ENCODE measurements at places on chromosomes 1 and 21.

DNA sequence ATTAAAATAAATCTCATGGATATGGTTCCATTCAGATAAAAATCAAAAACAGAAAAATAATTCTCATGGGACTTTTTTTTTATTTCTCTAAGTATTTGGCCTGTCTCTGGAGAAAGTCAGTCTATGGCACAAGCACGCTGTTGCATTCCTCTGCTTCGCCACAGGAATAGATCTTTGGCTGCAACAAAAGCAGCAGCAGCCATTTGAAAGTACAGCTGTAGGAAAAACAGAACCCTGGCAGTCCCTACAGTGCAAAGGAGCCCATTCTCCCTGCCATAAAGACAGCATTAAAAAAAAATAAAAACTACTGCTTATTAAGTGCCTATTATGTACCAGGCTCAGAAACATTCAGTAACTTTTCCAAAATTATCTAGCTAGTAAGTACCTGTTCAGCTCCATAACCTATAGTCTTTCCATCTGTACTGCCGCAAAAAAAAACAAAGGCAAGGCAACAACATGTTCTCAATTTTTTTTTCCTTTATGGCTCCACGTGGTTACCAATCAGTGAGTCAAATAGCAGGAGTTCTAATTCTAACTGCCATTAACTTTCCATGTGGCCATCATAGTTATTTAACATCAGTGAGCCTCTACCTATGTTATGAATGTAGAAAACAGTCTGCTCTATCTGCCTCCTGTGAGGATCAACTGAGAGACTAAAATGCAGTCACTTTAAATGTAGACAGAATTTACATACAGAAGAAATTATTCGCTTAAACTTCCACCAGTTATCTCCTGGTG, 22.7 kb downstream of the SLC35D1 start:
- no peak for DNase-seq

- no peak for DNase-seq
Observed at GRCh38 chr21:42739061-42739931, 85.9 kb downstream of the PDE9A start.

DNA sequence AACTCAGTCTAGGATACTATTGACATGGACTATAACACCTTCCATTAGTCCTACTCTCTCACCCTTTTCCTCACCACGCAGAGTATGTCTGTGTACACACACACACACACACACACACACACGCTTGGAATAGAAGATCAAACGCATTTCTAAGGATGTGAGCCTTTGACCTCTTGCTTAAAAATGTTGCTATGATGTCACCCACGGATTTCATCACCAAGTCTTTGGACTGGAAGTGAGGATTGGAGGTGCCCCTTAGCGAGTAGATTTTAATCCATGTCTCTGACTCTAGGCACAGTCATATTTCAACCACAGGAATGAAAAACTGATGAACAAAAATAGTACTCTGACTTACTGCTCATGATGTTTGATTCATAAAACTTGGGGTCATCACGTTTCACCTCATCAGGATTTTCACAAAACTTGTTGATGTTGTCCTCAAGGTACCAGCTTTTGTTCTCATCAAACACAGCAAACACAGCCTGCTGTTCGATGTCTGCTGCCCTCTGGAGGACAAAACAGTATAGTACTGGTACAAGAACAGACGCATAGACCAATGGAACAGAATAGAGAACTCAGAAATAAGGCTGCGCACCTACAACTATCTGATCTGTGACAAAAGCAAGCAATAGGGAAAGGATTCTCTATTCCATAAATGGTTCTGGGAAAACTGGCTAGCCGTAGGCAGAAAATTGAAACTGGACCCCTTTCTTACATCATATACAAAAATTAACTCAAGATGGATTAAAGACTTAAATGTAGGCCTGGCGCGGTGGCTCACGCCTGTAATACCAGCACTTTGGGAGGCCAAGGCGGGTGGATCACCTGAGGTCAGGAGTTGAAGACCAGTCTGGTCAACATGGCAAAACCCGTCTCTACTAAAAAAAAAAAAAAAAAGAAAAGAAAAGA, 39.9 kb downstream of the F5 start:
- peak; percentile 72 for DNase-seq

DNA sequence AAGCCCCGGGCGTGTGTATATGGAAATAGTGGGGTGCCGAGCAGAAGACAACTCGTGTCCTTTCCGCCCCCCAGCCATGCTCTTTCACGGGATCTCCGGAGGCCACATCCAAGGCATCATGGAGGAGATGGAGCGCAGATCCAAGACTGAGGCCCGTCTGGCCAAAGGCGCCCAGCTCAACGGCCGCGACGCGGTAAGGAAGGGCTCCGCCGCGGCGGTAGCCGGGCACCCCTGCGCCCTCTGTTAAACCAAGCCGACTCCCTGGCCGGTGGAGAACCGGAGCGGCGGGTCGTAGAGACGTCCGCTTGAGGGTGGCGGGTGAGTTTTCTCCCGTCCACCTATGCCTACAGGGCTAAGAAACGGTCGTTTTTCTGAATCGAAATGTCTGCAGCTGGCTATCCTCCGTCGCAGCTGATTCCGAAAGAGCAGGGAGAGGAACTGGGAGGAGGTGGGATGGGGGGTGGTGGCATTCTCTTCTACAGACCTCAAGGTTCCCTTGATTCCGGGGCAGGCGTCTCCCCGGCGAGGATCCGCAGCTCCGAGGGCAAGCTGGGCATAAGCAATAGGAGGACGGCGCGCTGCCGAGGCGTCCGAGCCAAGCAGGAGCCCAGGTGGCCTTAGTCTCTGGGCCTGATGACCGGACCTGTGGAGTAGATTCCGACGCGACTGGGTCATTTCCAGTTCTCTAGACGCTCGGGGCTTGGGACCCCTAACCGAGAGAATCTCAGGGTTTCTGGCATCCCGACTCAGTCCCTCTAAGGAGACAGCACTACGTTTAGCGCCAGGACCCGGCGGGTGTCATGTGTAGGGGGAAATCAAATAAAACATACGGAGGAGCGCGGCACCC, 856 bp downstream of the LHX9 start:
- no peak for DNase-seq

DNA sequence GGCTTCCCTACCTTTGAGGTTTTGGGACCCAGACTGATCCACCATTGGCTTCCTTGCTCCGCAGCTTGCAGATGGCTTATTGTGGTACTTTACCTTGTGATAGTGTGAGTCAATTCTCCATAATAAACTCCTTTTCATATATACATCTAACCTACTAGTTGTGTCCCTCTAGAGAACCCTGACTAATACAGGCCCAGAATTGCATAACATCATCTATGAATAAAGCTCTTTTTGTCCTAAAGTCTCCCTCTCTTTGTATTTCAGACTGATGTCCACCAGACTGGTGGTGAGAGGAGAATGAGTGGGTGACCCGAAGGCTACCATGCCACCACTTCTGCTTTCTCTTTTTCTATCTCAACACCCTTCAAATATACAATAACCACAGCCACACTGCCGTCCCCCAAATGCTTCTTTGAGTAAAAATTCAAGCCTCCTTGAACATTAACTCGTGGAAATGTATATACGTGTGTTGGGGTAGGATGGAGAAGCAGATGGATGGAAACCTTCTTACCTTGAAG, 265.7 kb downstream of the PTBP2 start:
- DNase-seq: no peak
